ENCODE measurements at places on chromosomes 2 and 18. TPM values are rescaled to one million over a fixed set of nuclear protein-coding genes. Genes with fewer than 3 reads are reported as not detected.

- H3K4me1 ChIP-seq, result no peaks in the 10 kb centered on the region
- no peaks in the 10 kb centered on the region for H3K27me3 ChIP-seq
- no peak for DNase-seq
- H3K36me3 ChIP-seq, result no peaks in the 10 kb centered on the region
- H3K4me3 ChIP-seq, result no peak overlapping the region
Measured at GRCh38 chr18:52791321-52791720, 451.3 kb downstream of the DCC start.

DNA sequence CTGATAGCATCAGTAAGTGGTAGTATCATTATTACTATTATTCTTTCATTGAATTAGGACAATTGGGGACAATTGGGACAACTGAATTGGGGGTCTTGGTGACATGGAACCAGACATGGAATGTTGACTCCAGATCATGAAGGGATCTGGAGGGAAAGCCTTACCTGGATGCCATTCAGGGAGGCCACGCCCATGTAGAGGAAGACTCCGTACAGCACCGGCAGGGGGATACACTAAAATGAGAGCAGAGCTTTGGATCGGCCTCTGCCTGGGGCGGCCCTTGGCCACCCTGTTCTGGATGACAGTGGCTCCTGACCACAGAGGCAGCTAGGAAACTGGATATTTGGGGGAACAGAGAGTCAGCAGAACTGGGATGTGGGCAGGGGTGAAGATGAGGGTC is 29.2 kb downstream of the MTHFD2 start:
- H3K4me3 ChIP-seq, result no peak overlapping the region
- no peak overlapping the region for H3K27ac ChIP-seq
- no peak for DNase-seq
- no peaks in the 10 kb centered on the region for H3K27me3 ChIP-seq

DNA sequence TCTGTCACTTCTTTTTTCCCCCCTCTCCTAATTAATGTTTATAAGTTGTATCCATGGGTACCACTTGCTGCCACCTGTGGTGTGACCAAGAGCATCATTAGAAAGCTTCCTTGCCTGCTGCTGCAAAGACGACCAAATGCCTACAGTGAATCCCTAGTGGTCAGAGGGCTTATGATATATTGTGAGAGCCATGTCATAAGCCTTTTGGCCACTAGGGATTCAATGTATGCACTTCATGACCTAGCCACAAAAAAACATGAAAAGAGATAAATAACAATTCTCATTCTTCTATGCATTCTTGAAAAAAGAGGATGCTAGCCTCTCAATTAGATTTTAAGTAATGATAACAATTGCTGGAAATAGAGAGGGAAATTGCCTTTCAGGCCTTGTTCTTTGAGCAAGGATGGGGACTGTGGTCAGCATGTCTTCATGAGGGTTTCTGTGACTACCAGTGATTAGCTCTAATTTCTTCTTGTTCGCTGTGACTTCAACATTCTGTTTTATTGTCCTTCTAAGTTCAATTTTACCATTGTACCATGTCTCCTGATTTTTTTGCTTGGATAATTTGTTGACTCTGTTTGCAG is 435.3 kb downstream of the TGIF1 start:
- H3K36me3 ChIP-seq, result no peaks in the 10 kb centered on the region
- H3K27ac ChIP-seq, result no peak overlapping the region
- no peaks in the 10 kb centered on the region for H3K27me3 ChIP-seq

- no peaks in the 10 kb centered on the region for H3K36me3 ChIP-seq
- peaks cover 11% of the 10 kb centered on the region for H3K27me3 ChIP-seq
- no peak overlapping the region for H3K4me3 ChIP-seq
- no peak overlapping the region for H3K27ac ChIP-seq
Measured at GRCh38 chr2:70658476-70658875, 104.8 kb upstream of the TGFA start.

DNA sequence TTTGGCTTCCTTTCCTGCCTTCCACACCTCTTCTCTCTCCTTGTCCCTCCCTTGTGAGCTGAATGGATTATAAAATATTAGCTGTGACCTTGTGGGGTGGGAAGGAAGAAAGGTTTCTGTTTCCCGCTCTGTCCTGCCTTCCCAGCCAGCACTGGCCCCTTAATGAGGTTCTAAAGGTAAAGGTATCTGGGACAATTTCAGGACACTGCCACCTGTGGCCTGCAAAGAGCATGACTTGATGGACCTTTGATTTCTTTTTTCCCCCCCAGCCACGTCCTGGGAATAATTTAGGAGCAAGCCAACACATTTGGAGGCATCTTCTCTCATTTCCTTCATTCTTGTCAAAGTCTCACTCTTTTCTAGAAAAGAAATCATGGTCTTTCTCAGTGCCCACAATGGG is 246.7 kb upstream of the EPAS1 start:
- H3K27me3 ChIP-seq, result no peaks in the 10 kb centered on the region
- H3K36me3 ChIP-seq, result no peaks in the 10 kb centered on the region
- H3K4me1 ChIP-seq, result no peaks in the 10 kb centered on the region
- no peak for DNase-seq
- H3K4me3 ChIP-seq, result no peak overlapping the region

LRATD1 gene
- 28.3 TPM for total RNA-seq
